ENCODE measurements at places on chromosomes 11 and 22. TPM values are rescaled to one million over a fixed set of nuclear protein-coding genes. Genes with fewer than 3 reads are reported as not detected.

Gene SEPTIN3
- total RNA-seq, result 0.77 TPM

Gene RTN4RL2
- total RNA-seq, result not detected

Gene C11orf91
- not detected for total RNA-seq

Gene BIRC3
- 24.7 TPM for total RNA-seq

DNA sequence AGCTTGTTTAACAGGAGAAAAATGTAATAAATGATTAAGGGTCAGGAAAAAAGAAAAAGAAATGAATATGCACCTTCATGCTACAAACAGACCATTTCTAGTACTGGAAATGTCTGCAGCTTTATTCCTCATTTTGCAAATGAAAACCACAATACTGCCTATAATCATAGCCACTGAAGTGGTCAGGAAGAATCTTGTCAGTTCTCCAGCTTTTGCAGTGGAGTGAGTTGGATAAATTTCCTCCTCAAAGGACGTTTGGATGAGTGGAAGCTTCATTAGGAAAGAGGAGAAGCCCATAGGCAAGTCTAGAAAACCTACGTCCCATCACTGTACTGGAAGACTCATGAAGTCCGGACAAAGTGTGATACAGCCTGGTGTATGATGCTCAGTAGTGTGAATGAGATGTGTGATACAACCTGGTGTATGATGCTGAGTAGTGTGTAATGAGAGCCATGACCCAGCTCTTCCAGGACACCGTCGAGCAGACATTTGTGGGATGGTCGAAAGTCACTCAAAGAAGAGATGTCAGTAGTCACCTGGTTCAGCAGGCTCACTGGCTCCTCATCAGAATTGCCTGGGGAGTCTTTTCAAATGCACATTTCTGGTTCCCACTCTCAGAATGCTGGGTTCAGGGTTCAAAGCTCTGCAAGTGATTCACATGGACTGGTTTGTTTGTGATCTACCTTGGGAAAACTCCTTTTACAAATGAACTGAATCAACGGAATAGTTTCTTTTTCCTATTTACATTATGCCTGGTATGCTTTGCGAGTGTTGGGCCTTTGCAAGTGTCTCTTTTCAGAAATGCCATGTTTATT is 101.3 kb downstream of the PDHX start:
- no peak for DNase-seq

GRCh38 chr22:20573833-20574615 is 66.6 kb downstream of the MED15 start:
- DNase-seq, result no peak

DNA sequence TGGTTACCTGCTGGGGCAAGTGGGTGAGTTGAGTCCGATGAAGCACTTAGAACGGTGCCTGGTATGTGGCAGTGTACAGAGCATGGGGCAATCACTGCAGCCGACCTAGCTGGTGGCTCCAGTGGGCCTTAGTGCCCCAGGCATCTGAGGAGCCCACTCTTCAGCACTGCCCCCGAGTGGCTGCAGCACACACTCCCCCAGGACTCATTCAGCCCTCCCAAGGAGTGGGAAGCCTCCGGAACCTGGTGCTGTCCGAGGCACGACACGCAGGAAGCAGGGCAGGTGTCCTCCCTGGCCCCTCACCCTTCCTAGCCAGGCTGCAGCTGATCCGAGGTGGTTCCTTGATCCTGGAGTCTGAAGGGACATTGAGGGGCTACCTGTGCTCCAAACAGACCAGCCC is 42.4 kb upstream of the PRODH start:
- DNase-seq, result no peak

- no peak for DNase-seq
Measured at GRCh38 chr11:130340671-130341319, 26.1 kb upstream of the ZBTB44 start.

DNA sequence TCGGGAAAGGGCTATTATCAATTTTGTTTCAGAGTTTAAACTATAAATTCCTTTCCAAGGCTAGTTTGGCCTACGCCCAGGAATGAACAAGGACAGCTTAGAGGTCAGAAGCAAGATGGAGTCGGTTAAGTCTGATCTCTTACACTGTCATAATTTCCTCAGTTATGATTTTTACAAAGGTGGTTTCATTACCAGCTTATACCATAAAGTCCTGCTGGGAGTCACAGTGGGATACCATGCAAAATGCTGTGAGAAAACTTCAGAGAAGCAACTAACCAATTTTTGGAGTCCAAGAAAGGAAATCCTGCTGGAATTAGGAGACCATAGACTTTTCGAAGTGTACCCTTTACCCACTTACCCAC is 17.4 kb upstream of the ZC3H12C start:
- no peak for DNase-seq
